ENCODE measurements at places on chromosomes 13 and 19. TPM values are rescaled to one million over a fixed set of nuclear protein-coding genes. Genes with fewer than 3 reads are reported as not detected.

DNA sequence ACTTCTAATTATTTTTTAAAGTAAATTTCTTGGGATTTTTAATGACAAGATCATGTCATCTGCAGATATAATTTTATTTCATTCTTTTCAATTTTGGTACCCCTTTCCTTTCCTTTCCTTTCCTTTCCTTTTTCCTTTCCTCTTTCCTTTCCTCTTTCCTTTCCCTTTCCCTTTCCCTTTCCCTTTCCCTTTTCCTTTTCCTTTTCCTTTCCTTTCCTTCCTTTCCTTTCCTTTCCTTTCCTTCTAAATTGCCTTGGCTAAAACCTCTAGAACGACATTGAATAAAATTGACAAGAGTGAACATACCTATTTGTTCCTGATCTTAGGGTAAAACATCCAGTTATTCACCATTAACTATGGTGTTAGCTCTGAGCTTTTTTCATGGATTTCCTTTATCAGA, 334.1 kb downstream of the NDFIP2 start:
- H3K27me3 ChIP-seq: no peaks in the 10 kb centered on the region
- H3K36me3 ChIP-seq: no peaks in the 10 kb centered on the region
- H3K4me1 ChIP-seq: no peaks in the 10 kb centered on the region
- H3K4me3 ChIP-seq: no peak overlapping the region

DNA sequence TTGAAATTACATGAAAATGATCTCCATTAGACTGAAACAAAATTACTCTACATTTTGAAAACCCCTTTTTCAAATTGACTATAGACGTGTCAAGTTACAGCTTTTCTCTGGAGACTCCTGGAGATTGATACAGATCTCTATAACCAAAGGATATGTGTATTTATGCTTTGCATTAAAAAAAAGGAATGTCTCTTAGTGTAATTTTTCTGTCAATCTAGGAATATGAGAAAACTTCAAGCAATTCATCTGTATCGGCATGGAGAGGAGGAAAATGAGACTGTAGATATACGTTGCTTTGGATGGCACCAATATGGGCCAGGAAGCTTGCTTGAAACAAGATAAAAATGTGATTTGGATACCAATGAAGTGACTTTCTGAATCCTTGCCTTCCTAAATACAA, 286.6 kb downstream of the PCDH9 start:
- DNase-seq: no peak
- H3K27ac ChIP-seq: no peak overlapping the region
- H3K27me3 ChIP-seq: no peaks in the 10 kb centered on the region
- H3K4me3 ChIP-seq: no peak overlapping the region
- no peaks in the 10 kb centered on the region for H3K4me1 ChIP-seq
- no peaks in the 10 kb centered on the region for H3K36me3 ChIP-seq

DNA sequence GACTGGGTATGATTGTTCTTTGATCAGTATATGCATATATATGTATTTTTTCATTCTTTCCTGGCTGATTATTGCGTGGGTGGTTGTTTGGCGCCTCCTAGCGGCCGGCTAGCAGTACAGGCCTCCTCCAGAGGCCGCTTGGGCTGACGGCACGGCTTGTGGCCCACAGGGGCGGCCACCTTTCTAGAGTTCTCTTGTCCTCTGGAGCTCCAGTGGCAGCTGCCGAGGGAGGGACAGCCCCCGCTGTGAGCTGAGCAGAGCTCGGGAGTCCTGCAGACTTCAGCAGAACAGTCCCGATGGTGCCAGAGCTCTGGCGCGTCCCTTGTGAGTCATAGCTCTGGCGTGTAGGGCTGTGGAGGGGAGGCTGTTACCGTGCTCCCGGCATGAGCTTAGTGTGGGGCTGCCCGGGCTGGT, 22.5 kb upstream of the ZNF429 start:
- peak overlapping the region; percentile 46 for H3K4me3 ChIP-seq
- peaks cover 7% of the 10 kb centered on the region for H3K4me1 ChIP-seq
- no peaks in the 10 kb centered on the region for H3K27me3 ChIP-seq
- DNase-seq: peak; percentile 63
- H3K36me3 ChIP-seq: no peaks in the 10 kb centered on the region

GRCh38 chr19:1045247-1045603, 5.3 kb downstream of the ABCA7 start:
- no peaks in the 10 kb centered on the region for H3K36me3 ChIP-seq
- peaks cover 8% of the 10 kb centered on the region for H3K4me1 ChIP-seq
- peak overlapping the region; percentile 22 for H3K4me3 ChIP-seq
- DNase-seq: peak; percentile 56

- H3K4me1 ChIP-seq: peaks cover 16% of the 10 kb centered on the region
- DNase-seq: peak; percentile 20
- H3K27ac ChIP-seq: no peak overlapping the region
- no peaks in the 10 kb centered on the region for H3K36me3 ChIP-seq
- no peaks in the 10 kb centered on the region for H3K27me3 ChIP-seq
Measured at GRCh38 chr19:55418185-55418584, 10.6 kb upstream of the UBE2S start.

- H3K27me3 ChIP-seq: no peaks in the 10 kb centered on the region
- no peaks in the 10 kb centered on the region for H3K36me3 ChIP-seq
- H3K4me3 ChIP-seq: no peak overlapping the region
Measured at GRCh38 chr13:20383058-20383457, 142.6 kb downstream of the CRYL1 start.

DNA sequence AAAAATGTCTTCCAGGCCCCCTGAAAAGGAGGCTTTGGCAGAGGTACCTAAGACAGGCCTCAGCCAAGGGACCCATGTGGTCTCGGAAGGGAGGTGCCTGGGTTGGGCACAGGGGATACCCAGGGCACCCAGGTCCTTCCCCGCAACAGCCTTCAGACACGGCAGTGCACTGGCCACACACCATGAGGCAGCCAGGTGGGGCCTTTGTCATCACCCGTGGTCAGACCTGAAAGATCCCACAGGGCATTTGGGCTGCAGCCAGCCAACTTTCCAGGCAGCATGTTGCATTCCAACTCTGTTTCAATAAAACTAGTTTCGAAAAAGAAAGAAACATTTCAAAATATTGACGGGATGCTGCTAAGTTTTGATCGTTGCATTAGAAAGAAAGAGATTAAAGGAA, 4.7 kb upstream of the TUBGCP3 start:
- peaks cover 46% of the 10 kb centered on the region for H3K27me3 ChIP-seq
- H3K4me1 ChIP-seq: peaks cover 14% of the 10 kb centered on the region
- no peak overlapping the region for H3K27ac ChIP-seq
- no peak overlapping the region for H3K4me3 ChIP-seq

DNA sequence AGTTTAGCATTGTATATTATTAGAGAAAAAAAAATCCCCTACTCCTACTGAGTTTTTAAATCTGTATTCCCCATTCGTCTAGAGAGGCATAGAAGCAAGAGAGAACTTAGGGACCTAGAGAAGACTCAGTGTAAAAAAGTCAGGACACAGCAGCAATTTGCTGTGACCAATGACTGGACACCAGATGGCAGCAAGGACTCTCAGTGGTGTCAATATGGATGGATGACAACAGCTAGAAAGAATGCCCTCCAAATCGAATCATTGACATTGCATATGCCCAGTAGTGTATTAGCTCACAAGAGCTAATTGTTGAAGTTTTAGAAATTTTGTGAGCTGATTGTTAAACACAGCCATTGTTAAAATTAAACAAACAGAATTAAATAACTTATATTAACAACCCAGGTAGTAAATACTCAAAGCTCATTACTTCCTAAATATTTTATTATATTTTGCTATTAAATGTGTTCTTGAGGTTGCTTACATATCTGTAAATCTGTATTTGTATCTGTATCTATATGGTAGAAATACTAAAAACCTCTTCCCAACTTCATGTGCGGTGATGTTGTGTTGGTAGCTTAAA, 43.9 kb downstream of the SIAH3 start:
- no peak overlapping the region for H3K4me3 ChIP-seq
- DNase-seq: no peak
- no peak overlapping the region for H3K27ac ChIP-seq

- H3K4me3 ChIP-seq: no peak overlapping the region
- DNase-seq: no peak
- H3K4me1 ChIP-seq: no peaks in the 10 kb centered on the region
- H3K27me3 ChIP-seq: no peaks in the 10 kb centered on the region
Measured at GRCh38 chr13:66567899-66568612, 662.1 kb downstream of the PCDH9 start.

- peaks cover under 1% of the 10 kb centered on the region for H3K27me3 ChIP-seq
- no peaks in the 10 kb centered on the region for H3K4me1 ChIP-seq
Measured at GRCh38 chr19:32017176-32017953, 328.0 kb upstream of the ZNF507 start.

- H3K27ac ChIP-seq: no peak overlapping the region
- peaks cover 22% of the 10 kb centered on the region for H3K4me1 ChIP-seq
- no peak for DNase-seq
- peak overlapping the region; percentile 74 for H3K4me3 ChIP-seq
- no peaks in the 10 kb centered on the region for H3K27me3 ChIP-seq
- peaks cover 9% of the 10 kb centered on the region for H3K36me3 ChIP-seq
Measured at GRCh38 chr13:49454388-49455006, 10.4 kb downstream of the SETDB2 start.

DNA sequence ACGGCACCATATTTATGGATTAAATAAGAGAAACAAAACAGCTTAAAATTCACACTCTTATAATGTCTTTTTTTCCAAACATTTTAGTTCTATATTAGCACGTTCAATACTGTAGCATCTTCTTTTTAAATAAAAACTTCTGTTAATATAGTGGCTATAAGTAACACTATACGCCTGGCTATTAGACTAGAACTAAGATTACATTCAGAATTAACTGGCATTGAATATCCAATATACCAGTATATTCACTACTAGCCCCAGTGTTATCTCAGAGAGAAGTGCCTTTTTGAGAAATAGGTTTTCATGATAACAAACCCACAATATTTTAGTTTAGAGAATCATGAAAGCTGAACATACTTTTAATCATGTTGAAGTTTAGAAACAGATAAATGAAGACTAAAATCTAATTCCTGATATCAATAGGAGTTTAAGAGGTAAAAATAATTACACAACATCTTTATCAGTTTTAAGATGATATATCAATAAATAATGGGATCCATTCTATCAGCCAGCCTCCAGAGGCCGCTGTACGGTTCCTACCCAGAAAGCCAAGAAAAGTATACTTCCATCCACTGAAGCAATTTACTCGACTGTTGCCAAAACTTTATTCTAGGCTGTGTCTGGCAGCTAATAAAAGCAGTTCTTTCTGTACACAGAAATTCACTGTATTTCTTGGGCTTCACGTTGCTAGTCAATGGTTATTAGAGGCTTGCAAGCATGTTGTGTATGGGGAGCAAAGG, 1113.4 kb upstream of the MIR17HG start:
- no peaks in the 10 kb centered on the region for H3K4me1 ChIP-seq
- no peak overlapping the region for H3K27ac ChIP-seq
- no peaks in the 10 kb centered on the region for H3K27me3 ChIP-seq
- no peaks in the 10 kb centered on the region for H3K36me3 ChIP-seq
- no peak for DNase-seq

DNA sequence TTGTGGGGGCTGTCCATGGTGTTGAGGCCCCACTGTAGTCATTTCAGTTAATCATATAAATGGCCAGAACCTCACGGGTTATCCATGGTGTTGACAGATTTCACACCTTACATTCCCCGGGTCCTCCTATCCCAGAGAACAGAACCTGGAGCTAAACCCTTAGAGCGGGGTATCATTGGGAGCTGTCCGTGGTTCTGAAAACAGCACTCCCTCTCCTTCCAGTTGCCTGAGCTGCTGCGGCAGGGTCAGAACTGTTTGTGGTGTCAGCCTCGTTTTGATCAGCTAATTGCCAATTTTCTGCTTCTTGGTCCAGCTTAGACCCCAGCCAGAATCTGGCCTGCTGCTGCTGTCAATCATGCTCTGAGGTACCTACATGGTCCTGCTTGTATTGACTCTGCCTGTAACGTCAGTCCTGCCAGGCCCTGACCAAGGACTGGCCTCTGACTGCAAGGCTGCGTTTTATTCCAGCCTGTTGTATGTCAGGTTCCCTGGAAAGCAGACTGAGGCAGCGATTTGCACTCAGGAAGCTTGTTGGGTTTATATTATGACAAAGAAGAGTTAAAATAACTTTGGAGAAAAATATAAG, 55.8 kb upstream of the KCTD15 start:
- no peaks in the 10 kb centered on the region for H3K4me1 ChIP-seq
- H3K27me3 ChIP-seq: peaks cover 49% of the 10 kb centered on the region
- H3K27ac ChIP-seq: no peak overlapping the region
- H3K4me3 ChIP-seq: no peak overlapping the region

DNA sequence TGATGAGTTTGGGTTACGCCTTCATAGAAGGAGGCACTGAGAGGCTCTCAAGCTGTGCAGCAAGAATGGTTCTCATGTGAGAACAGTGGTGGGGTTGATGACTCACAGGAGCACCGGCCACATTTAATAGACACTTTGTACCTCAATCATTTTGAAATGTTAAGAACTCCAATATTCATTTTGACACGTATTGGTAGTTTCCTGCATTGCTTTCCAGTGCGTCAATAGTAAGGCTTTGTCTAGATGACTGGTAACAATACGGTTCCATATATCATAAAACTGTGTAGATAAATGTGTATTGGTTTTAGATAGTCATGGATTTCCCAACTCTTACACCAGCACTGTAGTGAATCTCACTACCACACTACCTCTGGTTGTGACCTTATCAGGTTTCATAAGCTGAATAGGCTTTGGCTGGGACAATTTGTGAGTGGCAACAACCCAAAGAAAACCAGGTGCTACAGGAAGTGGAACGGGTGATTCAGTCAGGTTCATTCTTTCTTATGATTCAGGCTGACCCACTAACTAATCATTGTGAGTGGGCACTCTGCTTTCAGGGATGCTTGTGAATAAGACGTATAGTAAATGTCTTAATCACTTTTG, 362.6 kb downstream of the KLF5 start:
- H3K4me3 ChIP-seq: no peak overlapping the region
- DNase-seq: no peak
- no peak overlapping the region for H3K27ac ChIP-seq
- H3K36me3 ChIP-seq: no peaks in the 10 kb centered on the region
- H3K27me3 ChIP-seq: peaks cover 8% of the 10 kb centered on the region

GRCh38 chr13:110197026-110197425, 109.9 kb downstream of the COL4A1 start:
- H3K27ac ChIP-seq: no peak overlapping the region
- H3K36me3 ChIP-seq: no peaks in the 10 kb centered on the region
- H3K27me3 ChIP-seq: peaks cover 71% of the 10 kb centered on the region
- H3K4me1 ChIP-seq: peaks cover 2% of the 10 kb centered on the region
- DNase-seq: no peak

DNA sequence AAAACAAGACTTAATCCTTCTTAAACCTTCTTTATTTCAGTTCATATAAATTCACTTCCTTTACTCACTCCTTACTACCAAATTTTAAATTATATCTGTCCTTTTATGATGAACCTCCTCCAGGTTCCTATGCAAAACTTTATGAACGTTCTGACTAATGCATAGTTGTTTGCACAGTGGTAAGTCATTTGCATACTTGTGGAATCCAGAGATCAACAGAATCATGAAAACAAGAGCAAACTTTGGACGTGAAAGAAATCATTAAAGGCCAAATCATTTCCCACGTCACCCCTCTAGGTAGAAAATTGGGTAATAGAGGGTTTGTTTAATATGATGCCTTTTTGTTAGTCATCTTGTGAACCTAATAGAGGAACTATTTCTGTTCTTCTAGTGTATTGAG, 32.3 kb upstream of the MYCBP2 start:
- no peaks in the 10 kb centered on the region for H3K36me3 ChIP-seq
- no peak for DNase-seq
- peaks cover 5% of the 10 kb centered on the region for H3K27me3 ChIP-seq
- no peak overlapping the region for H3K27ac ChIP-seq
- no peak overlapping the region for H3K4me3 ChIP-seq

GAS6 gene
- 3.8 TPM for total RNA-seq

DYRK1B gene
- 55.5 TPM for total RNA-seq

GPR180 gene
- 1.3 TPM for total RNA-seq

ZNF547 gene
- 0.77 TPM for total RNA-seq

CDC16 gene
- total RNA-seq: 69.3 TPM

UNC13A gene
- total RNA-seq: not detected

PRX gene
- total RNA-seq: 1.5 TPM

ZNF665 gene
- total RNA-seq: 0.78 TPM

COLGALT1 gene
- total RNA-seq: 42.1 TPM

URAD gene
- total RNA-seq: not detected
